NCI-H1930 (cell line): ENCODE measurements at places on chromosomes 2 and 18.

DNA sequence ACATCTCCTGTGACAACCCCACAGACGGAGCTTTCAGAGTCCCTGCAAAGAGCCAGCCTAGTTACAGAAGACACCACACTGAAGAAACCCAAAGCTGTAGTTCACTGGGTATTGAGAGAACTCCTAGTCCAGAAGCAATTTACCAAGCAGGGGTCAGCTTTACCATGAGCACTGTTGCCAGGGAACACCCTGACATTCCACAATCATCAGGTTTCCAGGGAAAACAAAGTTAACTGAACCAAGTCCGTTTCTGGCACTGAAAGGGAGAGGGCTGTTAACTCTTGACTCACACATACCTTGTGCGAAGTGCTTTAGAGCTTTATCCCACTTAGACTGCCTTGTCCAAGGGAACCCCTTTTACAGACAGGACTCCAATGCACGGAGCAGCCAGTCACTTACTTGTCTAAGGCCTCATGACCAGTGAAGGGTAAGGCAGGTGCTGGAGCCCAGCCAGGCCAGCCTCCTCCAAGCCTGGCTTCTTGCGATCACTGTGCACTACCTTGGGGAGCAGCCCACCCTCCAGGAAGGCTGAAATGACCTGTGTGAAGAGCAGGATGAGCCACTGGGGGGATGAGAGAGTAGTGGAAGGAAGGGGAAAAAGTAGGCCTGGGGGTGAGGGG is 53.9 kb downstream of the REEP1 start:
- no peak for DNase-seq

- DNase-seq, result no peak
Observed at GRCh38 chr2:149192427-149192826, 138.0 kb upstream of the LYPD6 start.

- no peak for DNase-seq
Observed at GRCh38 chr2:181163691-181164090, 183.3 kb downstream of the UBE2E3 start.

DNA sequence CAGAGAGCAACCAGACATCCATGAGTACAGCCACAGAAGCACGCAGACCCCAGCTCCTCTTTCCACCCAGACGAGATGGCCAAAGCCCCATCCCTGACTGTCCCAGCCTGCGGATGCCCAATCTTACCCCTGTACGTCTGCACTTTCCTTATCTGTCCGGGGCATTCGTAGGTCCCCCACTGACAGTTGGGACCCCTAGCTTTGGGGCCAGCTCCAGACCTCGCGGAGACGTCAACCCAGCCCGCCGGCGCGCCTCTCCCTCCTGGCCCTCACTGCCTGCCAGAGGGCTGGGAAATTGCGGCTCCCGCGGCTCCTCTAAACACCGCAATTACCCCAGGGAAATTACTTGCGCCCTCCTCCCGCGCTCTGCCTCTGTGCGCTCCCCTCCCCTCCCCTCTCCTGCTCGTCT is 2.3 kb downstream of the ECEL1 start:
- no peak for DNase-seq

- no peak for DNase-seq
Observed at GRCh38 chr2:241701149-241701398, 765 bp upstream of the ING5 start.

DNA sequence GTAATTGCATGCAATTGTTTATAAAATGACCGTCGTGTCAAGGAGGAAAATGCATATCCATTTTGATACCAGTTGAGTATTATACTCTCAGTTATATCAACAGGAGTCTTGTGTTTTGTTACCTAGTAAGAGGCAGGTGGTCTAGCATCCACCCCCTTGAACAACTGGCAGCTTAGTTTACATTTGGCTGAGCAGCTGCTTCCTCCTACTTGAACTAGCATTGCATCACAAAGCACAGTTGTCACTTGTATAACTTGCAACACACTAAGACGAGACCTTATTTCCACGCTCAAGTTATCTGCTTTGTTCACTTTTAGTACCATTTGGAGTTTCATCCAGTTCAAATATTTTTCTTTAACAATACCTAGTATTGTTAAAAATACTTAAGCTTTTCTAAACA is 75.4 kb upstream of the UBE2E3 start:
- peak; percentile 22 for DNase-seq

DNA sequence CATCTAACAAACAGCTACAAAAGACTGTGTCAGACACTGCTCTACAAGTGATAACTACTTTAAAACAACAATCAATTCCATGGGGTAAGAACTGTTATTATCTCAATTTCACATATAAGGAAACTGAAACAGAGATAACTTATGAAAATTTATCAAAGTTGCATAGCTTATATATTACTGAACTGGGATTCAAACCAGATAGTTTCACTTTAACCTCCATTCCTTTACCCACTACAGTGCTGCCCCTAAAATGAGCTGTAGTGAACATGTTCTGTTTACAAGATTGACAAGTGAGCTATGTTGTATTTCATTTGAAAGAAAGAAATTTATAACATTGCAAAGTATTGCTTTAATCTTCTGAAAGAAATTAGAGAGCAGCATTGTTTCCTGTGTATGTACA is 14.1 kb upstream of the GCG start:
- DNase-seq, result no peak

DNA sequence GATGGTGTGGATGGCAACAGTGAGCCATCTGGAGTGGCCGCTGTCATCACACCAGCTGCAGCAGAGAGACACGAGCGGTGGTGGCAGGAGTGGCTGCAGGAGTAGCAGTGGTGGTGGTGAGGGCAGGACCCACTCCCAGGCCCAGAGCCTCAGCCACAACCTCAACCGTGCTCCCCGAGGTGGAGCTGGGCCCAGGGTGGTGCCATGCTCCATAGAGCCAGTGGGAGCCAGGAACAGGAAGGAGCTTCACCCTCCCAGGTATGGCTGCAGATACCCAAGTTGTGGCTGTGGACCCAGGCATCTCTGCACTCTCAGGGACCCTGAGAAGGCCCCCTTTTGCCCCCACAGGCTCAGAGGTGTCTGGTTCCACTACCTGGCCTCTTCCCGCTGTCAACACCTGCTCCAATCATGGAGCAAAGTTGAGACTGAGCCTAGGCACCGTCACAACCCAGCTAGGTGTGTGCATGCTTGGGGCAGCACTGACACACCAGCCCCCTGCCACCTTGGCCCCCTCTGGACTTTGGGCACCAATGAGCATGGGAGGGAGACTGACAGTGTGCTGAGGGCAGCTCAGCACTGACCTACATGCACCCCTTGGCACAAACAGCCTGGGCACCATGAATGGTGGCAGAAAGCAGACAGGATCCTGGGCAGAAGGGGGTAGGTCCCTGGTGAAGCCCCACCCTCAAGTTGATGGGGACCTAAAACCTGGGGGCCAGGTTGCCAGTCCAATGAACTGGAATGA is 188.9 kb downstream of the NDUFA10 start:
- DNase-seq, result no peak

GRCh38 chr2:142112757-142113221 is 18.0 kb downstream of the LRP1B start:
- no peak for DNase-seq
